Stimulated activated CD4-positive, alpha-beta T cell treated with anti-CD3 and anti-CD28 coated beads, Interleukin-4, amount 100 ng/mL, for 1 hour (primary cell): ENCODE measurements at places on chromosomes 11 and 22.

GRCh38 chr11:2760196-2760871, 60.5 kb upstream of the KCNQ1OT1 start:
- no peak for DNase-seq

DNA sequence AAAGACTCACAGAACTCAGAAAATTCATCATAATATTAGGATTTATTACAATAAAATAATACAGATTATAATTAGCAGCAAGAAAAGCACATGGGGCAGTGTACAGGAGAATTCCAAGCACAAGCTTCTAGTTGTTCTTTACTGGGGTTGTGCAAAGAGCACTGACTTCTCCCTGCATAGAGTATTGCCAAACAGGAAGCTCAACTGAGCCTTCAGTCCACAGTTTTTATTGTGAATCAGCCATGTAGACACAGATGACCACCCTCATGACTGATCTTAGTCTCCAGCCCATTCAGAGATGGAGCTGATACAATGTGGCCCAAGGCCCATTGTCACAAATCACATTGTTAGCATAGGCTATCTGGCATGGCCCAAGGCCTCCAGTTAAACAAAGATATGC, 798.9 kb downstream of the KCNA4 start:
- no peak for DNase-seq

GRCh38 chr11:36409152-36409816, 100.8 kb downstream of the TRAF6 start:
- DNase-seq: no peak

GRCh38 chr11:8810540-8811301, 100.3 kb upstream of the AKIP1 start:
- no peak for DNase-seq

DNA sequence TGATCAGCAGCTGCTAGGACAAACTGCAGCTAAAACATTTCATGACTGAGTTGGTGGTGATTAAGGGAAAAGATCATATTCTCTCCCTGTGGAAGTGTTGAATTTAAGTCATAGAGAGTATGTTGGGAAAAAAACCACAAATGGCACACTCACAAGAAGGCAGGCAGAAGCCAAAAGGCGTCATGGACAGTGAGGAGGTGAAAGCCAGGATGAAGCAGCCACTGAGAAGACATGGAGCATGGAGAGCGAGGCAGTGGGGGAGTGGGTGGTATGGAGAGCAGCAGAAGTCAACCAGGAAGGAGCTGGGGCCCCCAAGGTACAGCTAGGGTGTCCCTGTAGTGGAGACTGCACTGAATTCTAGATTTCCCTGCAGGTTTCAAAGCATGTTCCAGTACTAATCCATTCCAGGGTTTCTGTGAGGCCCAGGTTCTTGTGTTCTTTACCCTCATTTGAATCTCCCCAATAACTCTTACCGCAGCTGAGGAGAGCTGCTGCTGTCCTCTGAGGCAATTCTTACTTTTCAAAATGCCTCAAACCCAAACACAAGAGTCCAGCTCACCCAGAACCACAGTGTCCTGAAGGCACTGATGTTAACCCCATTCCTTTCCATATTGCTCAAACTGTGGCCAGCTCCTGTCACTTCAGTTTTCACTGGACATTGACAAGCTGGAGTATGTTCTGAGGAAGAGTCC, 191.8 kb upstream of the E2F8 start:
- no peak for DNase-seq

- no peak for DNase-seq
Measured at GRCh38 chr11:83836065-83836464, 549.9 kb upstream of the CCDC90B start.

GRCh38 chr11:93160808-93161207, 37.0 kb downstream of the SLC36A4 start:
- DNase-seq: no peak

GRCh38 chr22:48707763-48708557, 1119.7 kb downstream of the BRD1 start:
- DNase-seq: no peak

- DNase-seq: peak; percentile 23
Measured at GRCh38 chr11:118789501-118790356, 1.2 kb downstream of the DDX6 start.

GRCh38 chr11:60056349-60056969, at the start of gene MS4A3:
TSS of gene MS4A3 (plus strand) at chr11:60056665. CDS start at chr11:60061161, 4,496 bp downstream.
- DNase-seq: no peak

DNA sequence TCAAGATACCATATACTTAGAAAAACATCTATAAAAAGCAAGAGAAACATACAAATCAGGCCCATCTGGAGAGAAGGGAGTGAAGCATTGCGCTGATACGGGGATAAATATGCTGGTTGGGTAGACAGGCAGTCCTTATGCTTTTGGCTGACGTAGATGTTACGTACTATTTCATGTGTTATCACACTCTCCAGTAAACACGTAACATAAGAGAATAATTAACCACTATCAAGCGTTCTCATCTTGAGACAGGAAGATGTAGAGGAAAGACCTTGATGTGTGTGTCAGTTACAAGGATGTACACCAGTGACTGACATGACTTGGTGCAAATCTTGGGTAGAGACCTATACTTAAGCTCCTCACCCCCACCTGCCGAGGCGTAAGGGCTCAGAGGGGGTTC, 86.7 kb upstream of the PRODH start:
- no peak for DNase-seq

DNA sequence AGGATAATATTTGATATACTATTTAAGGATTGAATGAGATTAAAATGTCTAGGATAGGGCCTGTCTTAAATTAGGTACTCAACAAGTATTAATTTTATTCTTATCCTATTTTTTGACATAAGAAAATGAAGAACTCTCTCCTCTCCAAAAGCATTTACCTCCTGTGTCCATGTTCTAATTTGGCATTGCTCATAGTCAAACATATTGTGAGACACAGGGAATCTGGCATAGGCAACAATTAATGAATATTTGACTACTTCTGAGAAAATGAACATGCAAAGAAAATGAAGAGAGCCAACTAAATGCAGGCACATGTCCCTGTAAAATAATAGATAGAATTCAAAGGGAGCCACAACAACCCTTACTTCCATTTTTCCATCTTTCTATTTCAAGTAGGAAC, 198.5 kb upstream of the C11orf87 start:
- DNase-seq: no peak

DNA sequence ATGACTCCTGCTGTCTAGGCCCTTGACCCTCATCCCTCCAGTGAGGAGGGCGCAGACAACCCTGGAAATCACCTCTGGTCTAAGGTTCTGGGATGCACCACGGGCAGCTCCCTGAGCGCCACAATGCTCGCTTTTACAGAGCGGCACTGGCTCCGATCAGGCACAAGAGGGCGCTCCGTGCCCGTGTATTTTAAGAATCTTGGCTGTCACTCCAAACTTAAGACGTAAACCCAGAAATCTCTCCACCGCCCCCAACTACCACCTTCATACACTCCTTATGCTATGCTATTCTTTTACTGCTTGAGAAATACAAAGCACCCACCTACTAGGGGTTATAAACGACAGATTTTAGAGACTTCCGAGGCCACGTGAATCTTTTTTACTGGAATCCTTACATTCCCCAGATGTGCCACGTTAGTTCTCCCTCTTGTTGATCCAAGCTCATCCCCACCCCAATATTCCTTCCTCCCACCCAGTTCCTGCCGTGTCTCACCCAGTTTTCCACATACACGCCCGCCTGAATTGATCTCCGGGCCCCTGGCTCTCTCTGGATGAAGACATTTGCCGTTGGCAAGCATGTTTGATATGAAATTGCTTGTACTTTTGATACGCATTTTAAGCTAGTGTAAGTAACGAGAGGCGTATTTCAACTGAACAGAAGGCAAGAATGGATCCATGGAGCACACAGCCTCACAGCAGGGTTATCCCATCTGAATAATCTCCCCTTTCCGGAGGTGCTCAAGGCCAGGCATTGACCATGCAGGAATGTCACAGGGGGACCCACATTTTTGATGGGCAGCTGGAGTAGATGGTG, 453.5 kb downstream of the OPCML start:
- DNase-seq: no peak

- no peak for DNase-seq
Measured at GRCh38 chr22:31556627-31557203, 60.4 kb downstream of the SFI1 start.

- no peak for DNase-seq
Measured at GRCh38 chr22:20553947-20554741, 46.7 kb downstream of the MED15 start.

DNA sequence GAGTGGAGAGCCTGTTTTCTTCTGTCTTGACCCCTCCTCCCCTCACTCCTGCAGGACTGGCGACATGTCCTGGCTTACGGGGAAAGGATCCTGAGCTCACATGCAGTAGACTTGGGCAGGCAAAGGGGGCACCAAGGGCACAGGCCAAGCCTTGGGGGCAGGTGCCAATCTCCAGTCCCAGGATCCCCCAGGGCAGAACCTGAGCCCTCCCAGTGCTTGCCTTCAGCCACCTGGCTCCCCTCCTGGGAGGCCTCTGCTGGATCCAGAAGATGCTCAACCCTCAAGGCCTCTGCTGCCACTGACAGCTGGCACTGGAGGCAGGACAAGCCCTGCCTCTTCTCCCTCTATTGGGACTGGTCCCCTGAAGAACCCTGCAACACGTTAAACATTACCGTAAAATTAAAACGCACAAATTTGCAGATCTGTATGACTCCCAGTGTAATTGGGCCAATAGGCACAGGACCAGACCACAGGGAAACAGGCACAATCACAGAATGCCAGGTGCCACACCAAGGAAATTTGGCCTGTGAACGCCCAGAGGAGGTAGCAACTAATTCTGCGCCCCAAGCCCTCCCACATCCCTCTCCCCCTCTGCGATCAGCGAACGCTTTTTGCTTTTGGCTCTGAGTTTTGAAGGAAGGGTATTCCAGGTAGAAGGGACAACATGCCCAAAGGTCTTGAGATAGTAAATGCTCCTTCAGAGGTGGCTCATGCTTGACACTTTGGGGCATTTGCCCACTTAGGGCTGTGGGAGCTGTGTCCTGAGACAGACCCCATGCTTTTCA, 967 bp upstream of the LZTR1 start:
- DNase-seq: no peak

GRCh38 chr11:127205688-127206217, 205.2 kb upstream of the KIRREL3 start:
- DNase-seq: no peak

GRCh38 chr22:45120931-45121330, 42.8 kb upstream of the NUP50 start:
- DNase-seq: no peak

DNA sequence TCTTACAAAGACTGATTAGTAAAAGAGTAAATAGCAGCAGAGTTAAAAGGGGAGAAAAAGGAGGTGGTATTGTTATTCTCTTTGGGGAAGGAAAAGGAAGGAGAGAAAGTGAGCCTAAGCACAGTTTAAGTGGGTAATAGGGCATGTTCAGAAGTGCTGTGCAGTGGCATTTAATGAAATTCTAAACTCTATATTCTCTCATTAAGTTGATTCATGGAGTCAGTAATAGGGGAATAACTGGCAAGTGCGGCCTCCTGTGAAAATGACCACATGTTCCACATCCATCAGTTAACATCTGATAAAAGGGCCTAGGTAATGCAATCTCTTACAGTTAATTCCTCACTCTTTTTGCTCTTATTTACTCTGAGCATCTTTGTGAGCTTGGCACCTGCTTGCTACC, 516.7 kb downstream of the JRKL start:
- no peak for DNase-seq

- peak; percentile 71 for DNase-seq
Measured at GRCh38 chr11:119481021-119481666, 58.2 kb upstream of the THY1 start.

- no peak for DNase-seq
Measured at GRCh38 chr11:12508151-12508751, 130.9 kb downstream of the PARVA start.

- DNase-seq: no peak
Measured at GRCh38 chr11:10550503-10551289, 9.7 kb upstream of the RNF141 start.

DNA sequence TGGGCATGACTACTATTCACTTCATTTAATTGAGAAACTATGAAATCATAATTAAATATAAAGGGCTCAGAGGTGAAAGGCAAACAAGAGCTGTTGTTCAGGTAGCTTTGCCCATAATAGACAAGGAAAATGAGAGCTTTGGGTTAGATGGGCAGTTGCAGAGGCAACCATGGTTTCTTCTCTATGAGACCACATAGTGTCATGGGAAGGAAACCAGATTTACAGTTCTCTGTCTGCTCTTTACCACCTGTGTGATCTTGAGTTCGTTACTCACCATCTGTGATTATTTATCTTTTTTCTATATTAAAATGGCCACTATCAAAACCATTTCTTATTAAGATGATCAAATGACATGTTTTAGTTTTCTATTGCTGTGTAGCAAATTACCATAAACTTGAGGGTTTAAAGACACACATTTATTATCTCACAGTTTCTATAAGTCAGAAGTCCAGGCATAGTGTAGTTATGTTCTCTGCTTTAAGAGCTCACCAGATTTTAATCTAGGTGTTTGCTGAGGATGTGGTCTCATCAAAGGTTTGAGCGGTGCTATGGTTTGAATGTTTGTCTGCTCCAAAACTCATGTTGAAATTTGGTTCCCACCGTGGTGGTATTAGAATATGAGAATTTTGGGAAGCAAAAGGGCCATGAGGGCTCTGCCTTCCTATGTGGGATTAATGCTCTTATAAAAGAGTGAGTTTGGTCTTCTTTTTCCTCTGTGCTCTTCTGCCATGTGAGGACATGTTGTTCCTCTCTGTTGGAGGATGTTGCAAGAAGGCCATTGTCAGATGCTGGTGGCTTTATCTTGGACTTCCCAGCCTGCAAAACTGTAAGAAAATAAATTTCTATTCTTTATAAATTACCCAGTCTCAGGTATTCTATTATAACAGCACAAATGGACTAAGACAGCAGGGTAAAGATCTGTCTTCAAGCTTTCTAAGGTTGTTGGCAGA, 38.2 kb downstream of the OR2AG2 start:
- no peak for DNase-seq
